ENCODE measurements at places on chromosomes 5 and 9.

DNA sequence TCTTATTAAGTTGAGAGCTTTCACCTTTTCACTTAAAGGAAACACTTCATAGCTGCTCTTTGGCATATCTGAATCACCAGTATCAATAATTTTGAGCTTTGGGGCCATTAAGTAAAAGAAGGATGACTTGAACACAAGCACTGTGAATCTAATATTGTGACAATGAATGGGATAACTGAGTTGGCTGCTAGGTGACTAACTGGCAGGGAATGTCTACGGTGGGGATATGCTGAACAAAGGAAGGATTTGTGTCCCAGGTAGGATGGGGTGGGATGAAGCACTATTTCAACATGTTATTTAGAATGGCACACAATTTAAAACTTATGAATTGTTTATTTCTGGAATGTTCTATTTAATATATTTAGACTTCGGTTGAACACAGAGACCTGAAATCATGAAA, 123.6 kb downstream of the TEX10 start:
- no peak for DNase-seq

DNA sequence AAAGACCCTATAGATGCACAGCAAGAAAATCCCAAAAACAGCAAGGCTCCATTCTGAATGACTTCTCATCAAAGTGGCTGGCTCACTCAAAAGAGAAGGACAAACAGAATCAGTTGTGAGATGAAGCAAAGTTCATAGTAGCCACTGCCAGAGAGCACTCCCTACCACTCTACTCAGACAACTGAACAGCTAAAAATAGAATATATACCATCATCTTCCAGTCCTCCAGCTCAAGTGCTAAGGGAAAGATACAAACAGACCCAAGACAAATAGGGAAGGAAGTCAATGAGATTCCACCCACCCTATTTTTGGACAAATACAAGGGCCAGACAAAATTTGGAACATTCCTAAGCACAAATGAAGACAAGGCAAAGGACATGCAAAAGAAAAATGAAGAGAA, 20.6 kb downstream of the GNAQ start:
- DNase-seq: no peak

- DNase-seq: no peak
Measured at GRCh38 chr9:18849890-18850677, 182.9 kb downstream of the SAXO1 start.

DNA sequence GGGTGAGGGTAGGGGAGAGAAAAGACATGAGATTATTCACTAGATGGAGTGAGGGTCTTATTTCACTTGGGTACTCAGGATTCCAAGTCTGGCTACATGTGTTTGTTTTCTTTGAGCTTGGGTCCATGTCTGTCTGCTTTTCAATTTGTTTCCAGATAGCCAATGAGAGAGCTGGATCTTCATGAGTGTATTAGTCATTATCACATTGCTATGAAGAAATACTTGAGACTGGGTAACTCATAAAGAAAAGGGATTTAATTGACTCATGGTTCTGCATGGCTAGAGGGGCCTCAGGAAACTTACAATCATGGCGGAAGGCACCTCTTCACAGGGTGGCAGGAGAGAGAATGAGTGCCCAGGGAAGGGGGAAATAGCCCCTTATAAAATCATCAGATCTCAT, 196.8 kb upstream of the TRIM32 start:
- DNase-seq: no peak

GRCh38 chr5:138932171-138932810, 57.2 kb upstream of the LRRTM2 start:
- no peak for DNase-seq

- no peak for DNase-seq
Measured at GRCh38 chr5:67879620-67880510, 335.7 kb upstream of the PIK3R1 start.

GRCh38 chr5:60102961-60103693, 209.6 kb upstream of the PDE4D start:
- DNase-seq: no peak

DNA sequence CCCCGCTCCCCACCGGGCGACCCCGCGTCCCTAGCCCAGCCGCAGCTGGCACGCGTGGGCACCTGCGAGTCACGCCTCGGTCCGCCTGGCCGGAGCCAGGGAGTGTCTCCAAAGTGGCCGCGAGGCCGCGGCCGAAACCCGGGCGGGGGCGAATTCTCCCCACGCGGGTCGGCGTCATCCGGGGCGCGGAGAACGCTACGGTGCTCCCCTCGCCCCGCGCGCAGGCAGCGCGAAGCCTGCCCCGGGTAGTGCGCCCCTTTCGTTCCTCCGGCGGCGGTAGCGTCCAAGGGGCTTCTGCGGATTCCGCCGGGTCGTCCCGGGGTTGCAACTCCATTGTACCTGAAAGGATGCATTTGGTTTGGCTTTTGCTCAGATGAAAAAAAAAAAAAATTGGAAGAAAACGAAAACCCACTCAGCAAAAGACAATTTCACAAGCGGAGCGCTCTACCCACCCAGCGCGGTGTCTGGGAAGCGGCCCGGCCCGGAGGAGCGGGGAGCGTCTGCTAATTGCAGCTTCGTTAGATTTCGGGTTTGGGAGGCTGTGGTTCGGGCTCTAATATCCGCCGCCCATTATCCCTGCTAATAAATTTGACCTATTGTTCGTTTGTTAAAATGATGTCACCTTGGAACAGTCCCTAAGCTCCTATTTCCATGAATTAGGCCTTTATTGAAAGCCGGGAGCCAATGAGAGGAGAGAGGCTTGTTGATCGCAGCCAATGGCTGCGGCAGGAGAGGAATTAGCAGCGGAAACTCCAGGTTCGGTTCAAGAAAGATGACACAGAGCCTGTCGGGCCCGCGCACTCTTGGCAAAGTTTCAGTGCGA, at the start of gene TLX3:
Gene TLX3, plus strand, starts transcription at position 796 of the 823 bp plus-strand sequence. CDS start 118 bp downstream, outside the sequence.
- DNase-seq: no peak

DNA sequence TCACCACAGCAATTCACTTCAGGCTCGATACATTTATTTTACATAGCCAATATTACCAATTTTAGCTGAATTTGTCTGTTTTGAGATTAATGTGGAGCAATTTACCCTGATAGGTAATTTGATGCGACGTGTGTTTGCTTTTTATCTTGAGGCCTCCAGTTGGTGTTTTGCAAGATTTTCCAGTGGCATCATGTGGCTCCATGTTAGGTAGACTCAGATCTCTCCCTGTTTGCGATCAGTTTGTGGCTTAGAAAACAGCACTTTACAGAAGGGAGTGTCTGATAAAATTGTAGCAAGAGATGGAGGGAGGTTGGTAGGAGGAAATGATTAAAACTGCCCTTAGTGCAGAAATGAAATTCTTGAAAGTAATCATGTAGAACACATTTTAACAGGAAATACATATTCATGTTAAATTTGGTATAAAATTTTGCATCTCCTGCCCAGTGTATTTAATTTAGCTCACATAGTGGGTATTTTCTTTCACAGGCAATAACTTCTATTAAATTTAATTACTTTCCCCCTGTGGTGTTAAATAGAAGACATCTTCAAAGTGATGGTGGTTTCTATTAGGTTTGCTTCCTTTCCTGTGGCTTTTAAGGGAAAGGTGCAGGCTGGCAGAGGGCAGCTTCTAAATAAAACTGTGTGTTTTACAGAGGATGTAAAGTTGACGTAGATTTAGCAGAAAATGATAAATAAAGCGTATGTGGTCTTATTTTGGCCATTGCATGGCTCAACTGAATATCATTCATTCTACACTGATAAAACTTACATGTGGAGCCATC, 135.8 kb downstream of the KDM4C start:
- no peak for DNase-seq

DNA sequence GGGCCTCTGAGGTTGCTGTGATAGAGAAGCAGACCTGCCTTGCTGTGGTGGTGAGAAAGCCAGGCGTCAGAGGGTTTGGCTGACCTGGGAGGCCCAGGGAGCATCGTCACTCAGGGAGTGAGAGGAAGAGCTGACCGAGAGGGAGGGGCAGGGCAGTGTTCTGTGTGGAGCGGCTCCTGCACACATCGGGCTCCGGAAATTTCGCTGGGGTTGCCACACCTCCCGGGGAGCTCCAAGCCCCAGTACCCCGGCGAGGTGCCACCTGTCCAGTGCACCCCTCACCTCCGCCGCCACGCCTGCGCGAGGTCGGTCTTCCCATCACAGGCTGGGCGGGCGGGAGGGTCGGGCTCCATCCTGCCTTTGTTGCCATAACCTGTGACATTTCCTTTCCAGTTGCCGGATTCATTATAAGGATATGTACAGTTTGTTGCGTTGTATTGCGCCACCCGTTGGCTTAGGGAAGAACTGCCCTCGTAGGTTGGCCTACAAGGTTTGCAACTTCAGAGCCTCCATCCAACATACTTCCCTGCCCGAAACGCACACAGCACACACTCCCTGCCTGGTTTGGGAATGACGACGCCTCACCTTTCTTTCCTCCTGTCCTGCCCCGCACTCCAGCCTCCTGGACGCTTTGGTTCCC, 223.2 kb downstream of the CACNA1B start:
- no peak for DNase-seq

GRCh38 chr5:170087168-170087817, 18.4 kb upstream of the FOXI1 start:
- DNase-seq: no peak

- DNase-seq: no peak
Measured at GRCh38 chr5:36252722-36253365, 11.1 kb upstream of the NADK2 start.

DNA sequence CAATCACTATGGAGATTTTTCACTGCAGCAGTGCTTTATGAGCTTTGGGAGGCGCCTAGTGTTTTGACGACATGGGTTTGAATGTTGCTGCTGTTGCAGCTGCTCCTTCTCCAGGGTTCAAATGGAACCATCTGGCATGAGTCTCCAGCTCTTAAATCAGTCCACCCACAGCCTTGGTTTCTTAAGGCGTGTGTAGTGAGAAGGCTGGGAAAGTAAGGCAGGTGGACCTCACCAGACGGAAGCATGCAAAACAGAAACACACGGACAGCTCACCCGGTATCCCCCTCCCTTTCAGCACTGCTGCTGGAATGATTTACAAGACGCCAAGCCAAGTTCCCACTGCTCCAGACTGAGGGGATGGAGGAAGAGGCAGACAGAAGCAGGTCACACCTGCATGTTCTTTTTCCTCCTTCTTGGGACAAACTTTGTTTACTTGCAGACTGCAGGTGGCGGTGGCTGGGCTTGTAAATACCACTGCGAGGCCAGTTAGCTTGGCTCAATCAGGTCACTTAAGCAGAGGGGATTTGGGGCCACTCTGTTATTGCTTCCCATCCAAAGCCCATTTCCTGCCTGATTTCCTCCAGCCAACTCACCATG, 47.4 kb downstream of the ADAM19 start:
- no peak for DNase-seq

DNA sequence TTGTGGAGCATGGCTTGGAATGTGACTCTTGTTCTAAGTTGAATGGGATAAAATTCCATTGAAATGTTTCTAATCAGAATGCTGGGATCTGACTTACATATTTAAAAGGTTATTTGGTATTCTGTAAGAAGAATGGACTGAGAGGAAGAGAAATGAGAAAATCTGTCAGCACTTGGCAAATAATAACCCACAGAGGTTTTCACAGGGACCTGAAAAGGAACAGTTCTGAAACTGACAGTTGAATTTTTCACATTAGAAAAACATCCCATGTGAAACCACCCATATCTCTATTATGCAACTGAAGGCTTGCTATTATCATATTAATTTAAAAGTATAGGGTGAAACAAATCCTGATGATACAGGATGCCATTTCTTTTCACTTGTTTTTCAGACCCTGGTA, 302.7 kb downstream of the EPB41L4A start:
- no peak for DNase-seq

DNA sequence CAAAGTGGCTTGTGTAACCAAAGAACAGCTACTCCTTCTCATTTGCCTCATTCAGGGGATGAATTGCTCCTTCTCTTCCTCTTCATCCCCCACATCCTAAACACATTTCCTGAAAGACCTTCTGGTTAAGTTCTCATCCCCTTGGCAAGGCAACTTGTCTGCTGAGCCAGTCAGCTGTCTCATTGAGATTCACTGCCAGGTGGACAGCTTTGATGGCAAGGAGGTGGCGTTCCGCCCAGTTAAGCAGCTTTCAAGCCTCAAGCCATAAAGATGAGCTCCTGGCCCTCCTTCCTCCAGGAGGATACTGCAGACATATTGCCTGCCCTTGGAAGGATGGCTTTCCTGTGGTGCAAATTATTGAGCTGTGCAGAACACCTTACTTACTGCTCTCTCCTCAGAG, 448.6 kb upstream of the MPDZ start:
- no peak for DNase-seq

DNA sequence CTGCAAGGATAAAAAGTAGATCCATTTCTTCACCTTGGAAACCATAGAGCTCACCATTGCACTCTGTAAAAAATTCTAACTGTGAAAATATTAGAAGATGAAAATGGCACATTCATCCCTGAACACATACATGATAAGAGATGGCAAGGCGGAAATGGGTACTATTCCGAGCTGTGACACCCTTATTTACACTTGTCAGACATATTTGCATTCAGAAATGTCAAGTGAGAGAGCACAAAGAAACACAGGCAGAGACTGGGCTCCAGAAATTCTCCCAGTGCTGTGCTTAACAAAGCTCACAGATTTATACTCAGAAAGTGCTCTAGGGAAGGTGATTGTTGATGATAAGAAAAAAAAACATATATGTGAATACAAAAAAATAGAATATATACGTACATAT, 170.3 kb upstream of the PUM3 start:
- DNase-seq: no peak

- no peak for DNase-seq
Measured at GRCh38 chr5:120436996-120437395, 27.1 kb upstream of the PRR16 start.

- no peak for DNase-seq
Measured at GRCh38 chr9:131815970-131816873, 76.3 kb upstream of the RAPGEF1 start.

GRCh38 chr9:129752900-129753729, at the start of gene PTGES:
PTGES (minus strand) TSS chr9:129753042; CDS start chr9:129753012, 30 bp downstream.
- DNase-seq: no peak

- no peak for DNase-seq
Measured at GRCh38 chr9:123201083-123201482, 67.3 kb downstream of the STRBP start.

DNA sequence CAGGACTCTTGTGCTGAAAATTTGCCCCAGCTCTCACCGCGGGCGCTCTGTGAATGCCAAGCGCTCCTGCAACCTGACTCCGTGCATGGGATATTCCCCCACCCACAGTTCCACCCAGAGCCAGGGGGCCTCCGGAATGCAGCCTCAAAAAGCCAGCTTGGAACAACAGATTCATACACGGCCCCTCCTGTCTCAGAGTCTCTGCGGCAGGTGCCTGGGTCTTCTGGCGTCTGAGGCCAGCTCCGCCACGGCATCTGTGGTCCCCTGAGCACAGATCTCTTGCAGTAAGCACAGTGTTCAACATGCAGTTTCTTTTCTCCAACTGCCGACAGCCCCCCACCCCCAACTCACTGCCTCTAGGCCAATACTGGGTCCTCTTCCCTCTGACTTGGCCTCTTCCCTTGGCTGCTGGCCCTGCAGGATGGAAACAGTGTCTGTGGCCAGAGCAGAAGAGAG, 355.7 kb upstream of the IRX2 start:
- DNase-seq: no peak

DNA sequence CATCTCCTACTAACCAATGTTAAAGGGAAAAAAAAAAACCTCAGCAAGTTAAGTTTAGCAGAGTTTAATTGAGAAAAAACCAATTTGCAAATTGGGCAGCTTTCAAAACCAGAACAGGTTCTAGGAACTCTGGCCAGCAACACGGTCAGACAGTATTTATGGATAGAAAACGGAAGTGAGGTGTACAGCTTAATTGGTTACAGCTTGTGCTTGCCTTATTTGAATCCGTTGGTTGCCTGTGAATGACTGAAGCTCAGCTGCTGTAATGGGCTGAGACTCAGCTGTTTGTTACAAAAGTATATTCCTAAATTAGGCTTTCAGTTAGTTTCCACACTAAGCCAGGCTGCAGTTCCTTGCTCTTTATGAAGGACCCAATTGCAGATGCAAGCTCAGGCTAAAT, 217.0 kb downstream of the SREK1 start:
- DNase-seq: no peak

GRCh38 chr9:127777368-127777980, 992 bp downstream of the SH2D3C start:
- DNase-seq: no peak

All from NCI-H1417 treated with DMSO at 0.1 percent for 48 hours (cell line).